ENCODE measurements at places on chromosomes 13 and 19.

GRCh38 chr19:47036097-47036651 lies 12.2 kb downstream of the TMEM160 start:
- DNase-seq = no peak

GRCh38 chr13:33471204-33471603 lies 185.6 kb upstream of the STARD13 start:
- no peak for DNase-seq

DNA sequence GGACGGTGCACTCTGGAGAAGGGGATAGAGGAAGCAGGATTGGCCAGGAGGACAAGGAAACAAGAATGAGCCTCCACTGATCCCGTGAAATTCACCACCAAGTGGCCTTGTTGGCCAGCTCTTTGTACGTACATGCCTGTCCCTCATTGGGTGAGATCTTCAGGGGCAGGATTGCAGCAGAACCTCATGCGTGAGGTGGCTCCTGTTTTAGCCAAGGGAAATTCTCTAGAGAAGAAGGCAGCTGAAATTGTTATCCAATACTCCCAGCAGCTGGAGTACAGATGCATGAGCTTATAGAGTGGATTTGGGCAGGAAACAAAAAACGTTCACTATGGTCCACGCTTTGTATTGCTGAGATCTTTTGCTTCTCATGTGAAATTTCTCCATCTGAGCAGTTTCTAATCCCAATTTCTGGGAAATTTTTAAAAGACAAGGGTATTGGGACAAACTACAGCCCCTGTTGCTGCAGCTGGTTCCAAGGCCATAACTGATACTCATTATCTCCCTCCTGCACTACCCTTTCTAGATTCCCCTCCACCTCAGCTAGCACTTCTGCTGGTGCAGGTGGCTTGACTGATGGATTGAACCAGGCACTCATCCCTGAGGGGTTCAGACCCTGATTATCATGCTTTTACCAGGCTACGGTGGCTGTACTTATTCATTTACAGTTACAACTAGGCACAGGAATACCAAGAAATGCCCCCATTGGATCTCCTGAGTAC lies 3.9 kb upstream of the RNF6 start:
- no peak for DNase-seq

DNA sequence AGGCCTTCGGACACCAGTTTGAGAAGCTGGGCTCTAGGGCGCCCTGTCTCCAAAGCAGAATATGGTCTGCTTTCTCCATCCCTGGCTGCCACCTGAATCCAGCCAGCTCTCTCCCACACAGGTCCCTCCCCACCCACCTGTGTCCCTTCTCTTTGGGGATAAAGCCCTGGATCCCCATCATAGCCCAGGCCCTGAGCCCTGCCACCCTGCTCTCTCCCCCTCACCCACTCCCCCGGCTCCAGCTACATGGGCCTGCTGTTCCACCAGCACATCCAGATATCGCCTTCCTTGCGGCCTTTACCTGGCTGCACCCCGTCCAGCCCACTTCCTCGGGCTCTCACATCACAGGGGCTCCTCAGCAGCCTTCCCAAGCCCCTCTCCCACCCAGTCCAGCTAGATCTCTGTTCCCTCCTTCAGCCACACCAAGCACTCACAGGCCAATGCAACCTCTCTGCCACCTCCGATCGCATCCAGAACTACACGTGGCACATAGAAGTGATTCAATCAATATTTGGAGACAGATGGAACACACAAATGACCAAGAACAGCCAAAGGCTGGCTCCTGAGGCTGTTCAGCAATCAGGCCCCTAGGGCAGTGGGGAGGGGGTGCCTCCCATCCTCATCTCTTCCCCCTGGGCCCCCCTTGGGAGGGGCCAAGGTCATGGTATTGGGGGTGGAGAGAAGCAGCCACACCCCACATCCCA lies 7.6 kb downstream of the AKT2 start:
- DNase-seq = no peak

DNA sequence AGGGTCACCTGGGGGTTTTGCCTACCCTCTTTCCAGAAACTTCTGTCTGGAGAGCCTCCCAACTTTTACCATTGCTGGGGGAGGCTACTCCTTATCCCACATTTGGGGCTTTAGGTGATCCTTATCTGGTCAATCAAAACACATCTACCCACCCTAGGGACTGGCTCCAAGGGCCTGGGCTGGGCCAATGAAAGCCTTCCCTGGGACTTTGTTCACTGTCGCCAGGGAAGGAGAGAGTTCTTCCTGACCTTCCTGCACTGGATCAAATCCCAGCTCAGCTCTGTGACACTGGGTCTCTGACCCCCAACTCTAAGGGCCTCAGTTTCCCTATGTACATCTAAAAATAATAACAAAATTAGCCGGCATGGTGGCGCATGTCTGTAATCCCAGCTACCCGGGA lies 11.1 kb downstream of the DOCK6 start:
- no peak for DNase-seq

DNA sequence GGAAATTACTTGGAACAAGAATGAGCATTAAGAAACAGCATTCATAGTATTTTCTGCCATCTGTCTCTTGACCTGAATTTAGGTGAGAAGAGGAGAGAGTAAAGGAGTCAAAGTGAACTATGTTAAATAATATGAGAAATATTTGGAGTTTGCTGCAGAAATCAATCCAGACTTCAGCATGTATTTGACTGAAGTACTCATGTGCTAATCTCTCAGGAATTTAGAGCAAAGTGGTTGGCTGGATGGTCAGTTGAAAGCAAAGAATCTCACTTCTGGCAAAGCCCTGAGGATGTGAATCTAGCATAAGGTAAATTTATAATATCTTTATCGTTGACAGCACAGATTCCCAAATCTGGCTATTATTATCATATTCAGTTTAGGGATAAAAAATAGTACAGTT lies 394.3 kb downstream of the PCDH17 start:
- DNase-seq = no peak

DNA sequence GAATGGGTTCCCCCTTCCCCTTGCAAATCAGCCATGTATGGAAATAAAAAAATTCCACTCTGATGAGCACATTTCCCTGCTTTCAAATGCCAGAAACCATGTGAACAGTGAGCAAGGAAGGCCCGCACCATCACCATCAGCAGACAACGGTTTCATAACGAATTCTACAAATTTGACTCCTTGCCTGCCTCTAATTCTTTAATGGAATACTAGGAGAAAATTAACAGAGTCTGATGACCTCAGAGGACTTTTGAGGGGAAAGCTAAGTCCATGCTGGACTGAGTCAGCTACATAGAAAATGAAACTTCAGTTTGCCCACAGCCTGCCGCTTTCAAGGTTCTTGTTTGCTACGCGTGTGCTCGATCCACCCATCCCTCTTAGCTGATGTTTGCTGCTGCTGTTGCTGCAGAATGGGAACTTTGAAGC lies 46.7 kb upstream of the KL start:
- no peak for DNase-seq

- no peak for DNase-seq
Measured at GRCh38 chr13:95607366-95607765, 37.1 kb downstream of the DZIP1 start.

DNA sequence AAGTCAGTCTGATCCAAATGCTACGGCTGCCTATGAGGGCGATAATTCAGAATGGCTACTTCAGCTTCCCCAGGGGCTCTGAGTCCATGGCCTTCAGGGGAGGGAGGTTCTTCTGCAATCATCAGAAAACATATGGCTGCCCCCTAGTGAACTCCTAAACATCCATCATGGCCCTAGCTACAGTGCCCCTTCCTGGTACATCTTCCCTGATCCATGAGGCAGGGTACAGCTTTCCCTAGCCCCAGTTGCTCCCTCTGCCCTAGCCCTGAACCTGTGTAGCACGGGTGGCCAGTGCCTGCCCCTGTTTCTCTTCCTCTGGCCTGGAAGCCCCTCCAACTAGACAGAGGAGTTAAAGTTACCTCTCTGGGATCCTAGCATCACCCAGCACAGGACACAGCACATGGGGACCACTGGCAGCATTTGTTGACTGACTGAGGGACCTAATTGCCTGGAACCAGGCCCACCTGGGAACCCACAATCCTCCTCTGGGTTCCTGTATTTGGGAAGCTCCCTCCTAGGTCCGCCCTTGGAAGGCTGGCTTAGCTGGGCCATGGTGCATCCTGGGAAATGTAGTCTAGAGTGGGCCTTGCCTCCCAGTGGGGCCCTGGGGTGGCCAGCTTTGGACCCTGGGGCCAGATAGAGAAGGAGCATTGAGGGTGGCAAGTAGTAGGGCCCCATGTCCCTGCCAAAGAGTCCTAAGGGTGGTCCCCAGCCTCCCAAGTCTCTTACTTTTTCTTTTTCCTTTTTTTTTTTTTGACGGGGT lies 17.7 kb upstream of the SEMA6B start:
- no peak for DNase-seq

DNA sequence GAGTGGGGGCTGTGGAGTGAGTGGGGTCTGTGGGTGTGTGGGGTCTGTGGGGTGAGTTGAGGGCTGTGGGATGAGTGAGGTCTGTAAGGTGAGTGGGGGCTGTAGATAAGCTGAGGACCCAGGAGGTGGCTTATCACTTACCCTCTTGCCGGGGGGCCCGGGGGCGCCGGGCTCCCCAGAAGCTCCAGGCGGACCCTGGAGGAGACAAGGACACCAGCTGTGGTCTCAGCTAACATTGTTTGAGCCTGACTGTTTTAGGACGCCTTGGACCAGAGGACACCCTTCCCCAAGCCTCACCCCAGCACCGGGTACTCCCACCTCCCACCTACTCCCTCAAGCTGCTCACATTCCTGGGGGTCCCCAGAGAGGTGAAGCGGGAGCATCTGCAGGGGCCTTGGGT lies 34.2 kb upstream of the OLFM2 start:
- DNase-seq = no peak

DNA sequence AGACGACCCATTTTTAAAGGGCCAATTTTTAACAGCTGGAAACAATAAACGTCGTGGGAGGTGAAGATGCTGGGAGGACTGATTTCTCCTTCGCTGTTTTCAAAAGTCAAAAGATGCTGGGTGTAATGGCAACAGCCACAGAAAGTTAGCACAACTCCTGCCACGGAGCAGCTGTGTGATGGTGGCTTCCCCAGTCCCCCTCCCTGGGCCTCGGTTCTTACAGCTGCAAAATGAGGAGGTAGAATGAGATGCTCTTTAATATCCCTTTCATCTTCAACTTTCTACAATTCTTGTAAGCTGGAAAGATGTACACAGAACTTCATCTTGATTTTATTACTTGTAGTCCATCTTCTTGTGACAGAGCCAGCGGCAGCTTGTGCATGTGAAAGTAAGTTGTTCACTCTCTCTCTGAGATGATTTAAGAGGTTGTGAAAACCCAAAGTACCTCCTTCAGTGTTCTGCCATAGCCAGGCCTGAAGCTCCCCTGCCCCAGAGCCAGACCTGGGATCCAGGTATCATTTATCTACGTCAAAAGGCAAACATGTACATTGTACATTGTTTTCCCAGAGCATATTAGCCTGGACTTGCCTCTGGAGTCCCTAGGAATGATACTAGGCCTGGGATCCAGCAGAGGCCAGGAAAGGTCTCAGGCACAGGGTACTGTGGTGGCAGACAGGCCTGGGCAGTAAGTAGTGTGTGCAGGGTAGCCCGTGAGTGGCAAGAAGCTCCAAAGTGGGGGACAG lies 3.4 kb upstream of the UBE2L5 start:
- no peak for DNase-seq

- no peak for DNase-seq
Measured at GRCh38 chr19:48544856-48545750, 6.9 kb upstream of the SULT2B1 start.

DNA sequence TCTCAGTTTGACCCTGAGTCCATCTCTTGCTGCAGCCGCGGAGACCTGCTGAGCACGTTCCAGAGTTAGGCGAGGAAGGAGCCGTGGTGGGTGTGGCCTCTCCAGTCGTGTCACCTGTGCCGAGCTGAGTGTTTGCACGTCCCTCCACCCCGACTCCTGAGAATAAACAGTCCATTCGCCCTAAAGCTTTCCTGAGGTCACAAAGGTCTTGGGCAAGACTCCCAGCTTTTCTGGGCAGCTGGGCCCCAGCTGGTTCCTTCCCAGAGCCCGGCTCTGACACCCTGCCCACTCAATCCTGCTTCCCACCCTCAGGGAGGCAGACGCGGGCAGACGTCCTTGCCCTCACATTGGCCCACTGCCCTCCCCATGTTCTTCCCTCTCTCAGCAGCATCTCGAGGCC lies 142.2 kb downstream of the KCTD15 start:
- DNase-seq = no peak

DNA sequence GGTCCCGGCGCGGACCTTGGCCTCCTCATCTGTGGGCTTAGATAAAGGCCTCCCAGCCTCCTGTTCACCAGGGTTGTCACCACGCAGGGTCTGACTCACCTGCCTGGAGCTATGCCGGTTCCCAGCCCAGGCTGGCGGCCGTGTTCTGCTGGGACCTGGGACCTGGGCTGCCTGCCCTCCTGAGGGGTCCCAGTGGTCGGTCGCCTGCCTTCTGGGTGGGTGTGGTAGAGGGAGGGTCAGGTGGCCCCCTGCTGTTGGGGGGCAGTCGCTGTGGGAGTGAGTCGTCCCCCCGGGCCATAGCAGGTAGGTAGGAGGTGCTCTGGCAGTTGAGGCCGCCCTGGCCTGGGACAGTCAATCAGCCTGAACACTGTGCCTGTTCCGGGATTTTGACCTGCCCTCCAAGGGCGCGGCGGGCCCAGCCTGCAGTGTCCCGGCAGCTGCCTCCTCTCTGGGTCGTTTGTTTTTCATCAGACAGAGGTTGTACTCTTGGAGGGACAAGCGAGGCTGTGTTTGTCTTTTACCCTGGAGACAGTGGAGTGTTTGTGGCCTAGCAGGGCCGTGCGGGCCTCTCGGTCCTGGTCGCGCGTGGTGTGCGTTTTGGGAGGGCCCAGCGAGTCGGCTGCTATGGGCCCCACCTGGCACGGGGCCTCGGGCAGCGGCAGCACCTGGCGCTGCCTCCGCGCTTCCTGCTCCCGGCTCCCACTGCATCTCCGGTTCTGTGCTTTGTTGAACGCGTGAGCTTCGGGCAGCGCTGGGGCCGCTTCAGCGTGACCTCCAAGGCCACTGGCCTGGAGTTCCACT lies 2.6 kb downstream of the ADAT3 start:
- no peak for DNase-seq

DNA sequence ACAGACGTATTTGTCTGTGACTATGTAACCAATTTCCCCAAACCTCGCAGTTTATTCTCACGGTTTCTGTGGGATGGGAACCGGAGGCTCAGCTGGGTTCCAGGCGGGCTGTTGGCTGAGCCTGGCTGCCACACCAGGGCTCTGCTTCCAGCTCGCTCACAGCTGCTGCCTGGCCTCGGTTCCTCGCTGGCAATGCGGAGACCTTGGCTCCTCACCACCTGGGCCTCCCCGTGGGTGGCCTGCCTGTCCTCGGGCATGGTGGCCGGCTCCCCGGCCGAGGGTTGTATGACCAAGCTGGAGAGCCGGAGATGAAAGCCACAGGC lies 218.9 kb upstream of the MAB21L1 start:
- no peak for DNase-seq

DNA sequence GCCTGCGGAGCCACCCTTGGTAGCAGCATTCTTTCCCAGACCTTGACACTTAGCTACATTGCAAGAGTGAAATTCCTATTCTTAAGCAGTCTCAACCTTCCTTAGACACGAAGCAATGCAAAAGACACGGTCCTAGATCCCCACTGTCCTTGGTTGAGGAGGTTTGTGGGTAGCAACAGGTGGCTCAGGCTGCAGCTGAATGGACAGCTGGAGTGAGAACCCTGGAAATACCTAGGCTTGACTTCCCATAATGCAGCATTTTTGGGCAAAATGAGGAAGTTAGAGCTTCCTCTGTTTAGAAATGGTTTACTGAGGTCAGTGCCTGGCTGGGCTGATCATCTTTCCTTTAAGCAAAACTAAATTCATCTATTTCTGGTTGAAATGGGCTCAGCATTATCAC lies 296.6 kb downstream of the RFC3 start:
- DNase-seq = no peak

GRCh38 chr19:50728084-50728737 lies 5.0 kb downstream of the CLEC11A start:
- peak; percentile 49 for DNase-seq

GRCh38 chr13:110993788-110994187 lies 78.9 kb upstream of the ANKRD10 start:
- no peak for DNase-seq

All from CD4-positive, alpha-beta T cell treated with Interleukin-15 for 4 hours (primary cell).